Activated CD8-positive, alpha-beta T cell treated with anti-CD3 and anti-CD28 coated beads for 36 hours (primary cell): ENCODE measurements at places on chromosomes 5 and 9.

DNA sequence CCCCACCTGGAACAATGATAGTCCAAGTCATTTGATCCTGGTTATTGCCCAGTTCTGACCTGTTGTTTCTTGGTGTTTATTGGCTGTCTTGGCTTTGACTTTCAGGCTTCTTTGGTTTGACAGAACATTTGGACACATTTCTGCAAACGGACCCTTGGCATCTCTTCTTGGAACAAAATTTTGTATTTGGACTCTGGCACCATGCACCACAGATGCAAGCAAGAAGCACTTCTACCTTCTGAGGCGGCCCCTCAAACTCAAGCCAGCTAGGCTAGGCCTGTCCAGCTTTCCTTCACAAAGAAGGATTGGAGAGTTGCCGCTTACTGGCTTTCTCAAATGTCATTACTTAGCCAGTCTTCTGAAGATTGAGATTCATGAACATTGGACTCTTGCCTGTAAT is 23.1 kb upstream of the FGF10 start:
- no peak for DNase-seq

- no peak for DNase-seq
Observed at GRCh38 chr5:170426149-170426767, 37.1 kb upstream of the KCNMB1 start.

- no peak for DNase-seq
Observed at GRCh38 chr9:136585531-136586120, 39.8 kb upstream of the NOTCH1 start.

GRCh38 chr9:74498621-74499095 is 1.5 kb downstream of the RORB start:
- DNase-seq, result no peak

DNA sequence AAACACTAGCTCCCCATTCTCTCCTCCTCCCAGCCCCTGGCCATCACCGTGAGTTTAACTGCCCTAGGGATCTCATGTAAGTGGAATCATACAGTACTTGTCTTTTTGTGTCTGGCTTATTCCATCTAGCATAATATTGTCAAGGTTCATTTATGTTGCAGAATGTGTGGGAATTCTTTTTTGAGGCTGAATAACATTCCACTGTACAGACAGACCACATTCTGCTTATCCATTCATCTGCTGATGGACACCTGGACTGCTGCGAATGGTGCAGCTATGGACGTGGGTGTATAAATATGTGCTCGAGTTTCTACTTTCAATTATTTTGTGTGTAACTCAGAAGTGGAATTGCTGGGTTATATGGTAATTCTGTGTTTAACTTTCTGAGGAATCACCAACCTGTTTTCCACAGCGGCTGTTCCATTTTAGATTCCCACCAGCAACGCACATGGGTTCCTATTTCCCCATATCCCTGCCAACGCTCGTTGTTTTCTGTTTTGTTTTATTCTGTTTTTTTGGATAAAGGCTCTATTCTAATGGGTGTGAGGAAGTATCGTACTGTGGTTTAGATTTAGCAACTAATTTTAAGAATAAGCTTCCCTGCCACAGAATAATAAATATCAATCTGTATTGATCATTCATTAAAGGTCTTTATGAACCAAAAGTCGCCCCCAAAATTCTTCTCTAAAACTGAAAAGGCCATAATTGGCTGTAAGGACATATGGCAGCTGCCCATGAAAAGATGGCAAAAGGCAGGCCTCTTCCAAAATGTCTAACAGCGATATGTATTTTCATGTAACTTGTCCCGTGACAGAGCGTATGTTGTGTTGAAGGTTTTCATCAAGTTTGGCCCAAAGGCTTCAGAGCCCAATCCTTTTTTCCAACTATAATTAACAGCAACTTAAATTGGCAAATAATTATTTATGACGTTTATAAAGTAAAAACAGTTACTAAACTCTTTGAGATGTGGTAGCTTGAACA is 70.3 kb downstream of the DAP start:
- DNase-seq, result no peak

GRCh38 chr9:133888048-133888808 is 103.9 kb downstream of the VAV2 start:
- DNase-seq, result no peak

DNA sequence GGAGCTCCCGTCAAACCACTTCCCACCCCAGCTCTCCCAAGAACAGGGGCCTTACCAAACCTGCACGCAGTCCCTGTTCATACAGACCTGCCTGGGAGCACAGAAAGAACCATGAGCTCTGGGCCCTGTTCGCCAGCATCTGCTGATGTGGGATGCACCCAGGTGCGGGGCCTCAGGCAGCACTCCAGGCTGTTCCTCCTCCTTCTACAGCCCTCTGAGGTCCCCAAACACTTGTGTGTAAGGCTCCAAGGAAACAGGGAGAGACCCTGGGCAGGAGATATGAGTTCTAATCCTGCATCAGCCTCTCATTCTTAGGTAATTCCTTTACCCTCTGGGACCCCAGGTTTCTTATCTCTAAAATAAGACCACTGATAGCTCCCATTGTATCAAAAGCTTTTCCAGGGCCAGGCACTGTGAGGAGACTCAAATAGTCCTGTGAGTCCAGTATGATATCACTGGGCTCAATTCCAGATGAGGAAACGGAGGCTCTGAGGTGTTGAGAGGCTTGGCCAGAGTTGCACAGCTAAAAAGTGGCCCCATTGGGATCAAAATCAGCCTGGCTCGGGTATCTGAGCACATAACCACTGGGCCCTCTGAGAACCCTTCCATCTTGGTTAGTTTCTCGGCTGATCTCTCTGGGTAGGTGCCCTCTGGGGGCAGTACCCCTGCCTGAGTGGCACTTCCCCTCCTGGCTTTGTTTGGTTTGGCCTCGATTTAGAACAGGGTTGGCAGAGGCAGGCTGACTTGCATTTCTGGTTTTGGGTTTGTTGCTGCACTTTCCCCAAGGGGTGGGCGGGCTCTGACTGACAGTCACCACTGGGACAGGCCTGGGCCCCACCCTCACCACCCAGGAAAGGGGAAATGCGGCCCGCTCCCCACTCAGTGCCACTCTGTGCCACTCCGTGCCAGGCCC is 116.8 kb downstream of the RGS3 start:
- peak; percentile 86 for DNase-seq

DNA sequence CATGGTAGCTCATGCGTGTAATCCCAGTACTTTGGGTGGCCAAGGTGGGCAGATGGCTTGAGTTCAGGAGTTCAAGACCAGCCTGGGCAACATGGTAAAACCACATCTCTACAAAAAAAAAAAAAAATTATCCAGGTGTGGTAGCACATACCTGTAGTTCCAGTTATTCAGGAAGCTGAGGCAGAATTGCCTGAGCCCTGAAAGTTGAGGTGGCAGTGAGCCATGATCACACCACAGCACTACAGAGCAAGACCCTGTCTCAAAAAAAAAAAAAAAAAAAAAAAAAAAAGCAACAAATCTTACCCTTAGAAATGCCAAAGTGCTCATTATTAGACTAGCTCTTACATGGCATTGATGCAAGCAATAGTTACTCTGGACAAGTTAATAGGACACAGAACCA is 724.9 kb downstream of the MAT2B start:
- no peak for DNase-seq

- peak; percentile 38 for DNase-seq
Observed at GRCh38 chr9:33263131-33264002, 1.1 kb downstream of the BAG1 start.
